ENCODE measurements at places on chromosomes 1 and 21. TPM values are rescaled to one million over a fixed set of nuclear protein-coding genes. Genes with fewer than 3 reads are reported as not detected.

DNA sequence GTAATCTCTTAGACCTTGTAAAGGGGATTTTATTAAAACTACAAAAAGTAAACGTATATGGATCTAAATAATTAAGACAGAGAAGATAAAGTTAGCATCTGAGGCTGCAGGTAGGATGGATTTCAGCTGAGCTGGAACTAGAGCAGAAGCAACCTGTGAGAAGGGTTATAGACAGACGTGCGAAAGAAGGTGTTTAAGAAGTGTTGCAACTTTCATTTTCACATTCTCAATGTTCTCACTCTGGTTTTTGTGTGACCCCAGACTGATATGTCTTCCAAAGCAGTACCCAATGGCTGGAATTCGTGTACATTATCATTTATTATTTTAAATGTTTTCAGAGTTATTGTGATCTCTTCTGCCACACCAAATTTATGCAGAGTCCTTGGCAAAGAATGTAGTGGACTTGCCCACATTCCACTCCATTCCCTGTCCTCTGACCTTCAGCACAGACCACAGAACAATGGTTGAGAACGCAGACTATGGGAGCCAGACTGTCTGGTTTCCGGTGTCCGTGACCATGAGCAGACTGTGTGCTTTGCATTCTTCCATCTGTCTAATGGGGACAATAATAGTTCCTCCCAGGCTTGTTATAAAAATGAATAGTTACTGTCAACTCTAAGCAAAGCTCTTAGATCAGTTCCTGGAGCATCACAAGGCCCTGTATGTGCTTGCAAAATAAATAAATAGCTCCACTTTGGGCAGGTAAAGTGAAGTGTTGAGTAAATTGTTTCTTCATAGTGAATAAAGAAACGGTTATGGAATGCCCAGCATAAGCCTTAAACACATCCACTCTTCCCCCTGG lies 140.6 kb upstream of the SAMSN1 start:
- DNase-seq = no peak

IL20 gene
- not detected for total RNA-seq

DNA sequence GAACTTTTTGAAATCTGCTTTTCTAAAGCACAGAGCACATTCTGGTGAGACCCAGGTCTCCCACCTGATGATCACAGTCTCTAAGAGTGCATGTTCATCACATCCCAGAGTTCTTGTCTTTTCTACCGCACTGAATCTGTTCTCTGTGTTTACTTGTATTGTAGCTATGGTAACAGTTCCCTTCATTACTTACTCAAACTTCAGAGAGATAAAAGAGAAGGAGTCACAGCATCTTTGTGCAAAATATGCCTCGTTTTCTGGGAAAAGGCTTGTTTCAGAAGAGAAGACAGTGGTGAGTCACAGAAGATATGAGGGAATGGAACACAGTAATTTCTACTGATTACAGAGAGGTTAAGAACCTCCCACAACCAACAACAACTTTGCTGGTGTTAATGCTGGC lies 580.6 kb downstream of the PLA2G4A start:
- DNase-seq = no peak

- peak; percentile 86 for DNase-seq
These were observed 12.2 kb upstream of the CLSTN1 start for GRCh38 chr1:9835758-9836631.

DNA sequence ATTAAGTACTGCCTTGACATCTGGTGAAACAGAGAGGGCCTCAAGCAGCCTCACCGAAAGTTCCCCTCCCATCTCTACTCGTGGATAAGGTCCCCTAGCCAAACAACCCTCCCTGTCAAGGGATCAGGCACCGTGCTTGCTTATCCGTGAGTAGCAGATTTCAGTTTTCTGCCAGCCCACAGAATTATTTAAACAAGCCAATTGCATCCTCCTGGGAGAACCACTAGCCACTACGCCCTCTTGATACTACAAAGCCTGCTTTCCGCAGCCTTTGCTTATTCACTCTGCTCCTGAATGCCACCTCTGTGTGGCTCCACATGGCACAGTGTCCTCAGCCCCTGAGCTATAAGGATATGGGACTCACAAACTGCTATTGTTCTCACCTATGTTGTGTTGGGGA lies 5.9 kb upstream of the TFF2 start:
- DNase-seq = no peak

GRCh38 chr1:52385376-52385775 lies 18.8 kb downstream of the ORC1 start:
- DNase-seq = no peak

OR6P1 gene
- not detected for total RNA-seq

- DNase-seq = peak; percentile 74
These were observed 57.7 kb downstream of the UBE2T start for GRCh38 chr1:202283991-202284390.

- DNase-seq = no peak
These were observed 1603.7 kb downstream of the PLA2G4A start for GRCh38 chr1:188432427-188432826.

DNA sequence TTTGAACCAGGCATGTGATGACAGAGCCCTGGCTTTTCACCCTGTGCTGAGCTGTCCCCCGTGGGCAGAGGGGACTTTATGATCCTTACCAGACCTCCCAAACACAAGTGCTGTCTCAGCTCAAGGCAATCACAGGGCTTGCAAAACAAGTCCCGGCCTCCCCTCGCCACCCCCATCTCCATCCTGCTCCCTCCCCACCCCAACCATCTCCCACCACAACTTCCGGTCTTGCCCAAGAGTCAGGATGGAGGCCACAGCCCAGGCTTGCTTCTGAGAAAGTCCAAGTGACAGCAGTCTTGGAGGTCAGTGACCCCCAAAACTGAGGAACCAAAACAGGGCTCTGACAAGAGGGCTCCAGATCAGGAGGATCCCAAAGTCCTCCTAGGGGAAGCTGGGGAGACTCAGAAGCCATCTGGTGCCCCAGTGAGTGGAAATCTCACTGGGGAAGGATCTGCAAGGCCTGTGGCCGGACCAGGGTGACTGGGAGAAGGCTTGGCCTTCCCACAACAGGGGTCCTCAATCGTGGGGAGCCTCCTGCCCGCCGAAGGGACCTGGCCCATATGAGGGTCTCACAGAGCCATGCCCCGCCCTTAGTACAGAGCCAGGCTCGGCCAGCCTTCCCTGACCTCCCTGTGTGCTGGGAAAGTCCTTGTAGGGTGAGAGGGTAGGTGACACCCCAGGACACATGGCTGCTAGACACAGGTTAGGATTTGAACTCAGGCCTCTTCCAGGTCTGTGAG lies 4.5 kb upstream of the SDC3 start:
- no peak for DNase-seq

- DNase-seq = no peak
These were observed 233.3 kb downstream of the SETD4 start for GRCh38 chr21:35827004-35827403.

DNA sequence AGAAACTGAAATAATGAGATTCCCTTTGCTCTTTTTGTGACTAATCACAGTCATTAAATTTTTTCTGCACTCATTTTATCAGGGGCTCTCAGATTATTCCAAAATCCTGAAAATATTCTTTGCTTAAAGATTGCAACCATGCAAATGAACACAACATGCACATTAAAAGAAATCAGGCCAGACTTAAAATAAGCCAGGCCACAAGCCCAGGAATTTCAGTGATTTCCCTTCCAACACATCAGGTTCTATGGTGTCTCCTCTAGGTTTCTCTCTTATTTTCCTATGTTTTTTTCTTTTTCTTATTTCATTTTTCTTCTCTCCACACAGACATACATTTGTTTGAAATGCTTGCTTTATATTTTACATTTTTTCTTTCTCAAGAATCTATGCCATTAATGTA lies 65.3 kb downstream of the NIBAN1 start:
- DNase-seq = no peak

ABCD3 gene
- total RNA-seq = 22.2 TPM

- DNase-seq = no peak
These were observed 14.5 kb downstream of the CD247 start for GRCh38 chr1:167503626-167504466.

FAM72C gene
- not detected for total RNA-seq

- no peak for DNase-seq
These were observed 214.1 kb upstream of the USP24 start for GRCh38 chr1:55428944-55429931.

GRCh38 chr1:114075546-114076242 lies 78.0 kb downstream of the SYT6 start:
- DNase-seq = no peak

DNA sequence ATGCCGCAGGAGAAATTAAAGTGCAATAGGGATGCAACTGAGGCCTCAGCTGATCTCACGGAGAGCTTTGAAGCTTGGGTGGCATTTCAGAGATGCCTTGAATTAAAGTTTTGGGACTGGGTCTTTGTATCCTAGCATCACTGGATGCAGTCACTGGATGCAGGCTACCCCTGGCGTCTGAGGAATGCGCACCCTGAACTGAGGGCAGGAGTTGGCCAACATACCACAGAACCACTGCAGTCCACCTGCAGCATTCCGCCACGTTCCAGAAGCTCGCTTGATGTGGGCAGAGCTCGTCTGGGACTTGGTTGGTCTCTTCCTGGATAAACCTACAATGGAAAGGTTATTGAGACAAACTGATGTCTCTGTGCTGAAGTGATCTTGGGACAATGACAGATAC lies 34.1 kb upstream of the IGSF5 start:
- DNase-seq = no peak

- DNase-seq = no peak
These were observed 53.4 kb downstream of the MIER1 start for GRCh38 chr1:66978201-66978600.

ARID1A gene
- total RNA-seq = 41.9 TPM

GRCh38 chr1:198436276-198436675 lies 104.2 kb downstream of the ATP6V1G3 start:
- no peak for DNase-seq

DNA sequence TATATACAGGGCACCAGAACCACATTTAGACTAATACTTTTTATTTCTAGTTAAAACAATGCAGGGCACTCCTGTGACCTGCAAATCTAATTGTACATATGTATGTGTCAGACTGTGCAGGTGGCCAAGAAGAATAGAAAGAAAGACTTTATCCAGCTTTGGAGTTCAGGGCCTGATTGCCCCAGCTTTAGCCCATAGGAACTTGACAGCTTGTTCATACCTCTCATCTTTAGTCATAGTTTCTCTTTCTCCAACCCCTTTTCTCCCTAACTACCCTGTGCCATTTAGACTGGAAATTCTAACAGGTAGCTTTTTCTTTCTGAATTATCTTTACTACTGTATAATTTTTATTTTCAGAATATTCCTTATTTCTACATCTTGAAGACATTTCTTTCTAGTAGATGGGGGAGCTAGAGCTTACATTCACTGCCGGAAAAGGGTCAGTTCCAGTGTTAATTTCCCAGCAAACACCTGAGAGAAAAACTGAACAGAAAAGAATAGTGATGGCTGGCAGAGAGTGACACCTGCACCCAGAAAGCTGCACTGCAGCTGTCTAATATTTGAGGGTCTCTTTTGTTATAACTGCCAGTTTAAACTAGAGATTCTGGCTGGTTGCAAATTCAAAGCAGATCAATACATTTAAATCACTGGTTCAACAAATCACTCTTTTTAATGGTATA lies 8.4 kb downstream of the YBX1 start:
- no peak for DNase-seq

DNA sequence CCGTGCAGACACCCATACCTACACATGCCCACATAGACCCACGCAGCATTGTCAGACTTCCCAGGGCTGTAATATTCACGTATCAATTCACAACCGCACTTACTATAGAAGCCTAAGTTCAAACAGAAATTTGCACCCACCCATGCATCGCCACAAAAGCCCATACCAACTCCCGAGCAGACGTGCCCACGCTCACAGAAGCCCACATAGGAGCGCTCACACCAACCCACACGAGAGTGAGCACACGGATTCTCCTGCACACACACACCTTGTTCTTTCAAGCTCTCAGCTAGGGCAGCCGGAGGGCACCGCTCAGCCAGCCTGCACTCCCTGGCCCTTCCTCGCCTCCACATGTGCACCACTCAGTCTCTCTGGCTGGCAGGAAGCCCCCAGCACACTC lies 4.6 kb downstream of the MFAP2 start:
- no peak for DNase-seq

GRCh38 chr1:96912248-96912647 lies 190.7 kb downstream of the PTBP2 start:
- no peak for DNase-seq

GRCh38 chr1:78676993-78677392 lies 27.4 kb downstream of the IFI44 start:
- no peak for DNase-seq

DNA sequence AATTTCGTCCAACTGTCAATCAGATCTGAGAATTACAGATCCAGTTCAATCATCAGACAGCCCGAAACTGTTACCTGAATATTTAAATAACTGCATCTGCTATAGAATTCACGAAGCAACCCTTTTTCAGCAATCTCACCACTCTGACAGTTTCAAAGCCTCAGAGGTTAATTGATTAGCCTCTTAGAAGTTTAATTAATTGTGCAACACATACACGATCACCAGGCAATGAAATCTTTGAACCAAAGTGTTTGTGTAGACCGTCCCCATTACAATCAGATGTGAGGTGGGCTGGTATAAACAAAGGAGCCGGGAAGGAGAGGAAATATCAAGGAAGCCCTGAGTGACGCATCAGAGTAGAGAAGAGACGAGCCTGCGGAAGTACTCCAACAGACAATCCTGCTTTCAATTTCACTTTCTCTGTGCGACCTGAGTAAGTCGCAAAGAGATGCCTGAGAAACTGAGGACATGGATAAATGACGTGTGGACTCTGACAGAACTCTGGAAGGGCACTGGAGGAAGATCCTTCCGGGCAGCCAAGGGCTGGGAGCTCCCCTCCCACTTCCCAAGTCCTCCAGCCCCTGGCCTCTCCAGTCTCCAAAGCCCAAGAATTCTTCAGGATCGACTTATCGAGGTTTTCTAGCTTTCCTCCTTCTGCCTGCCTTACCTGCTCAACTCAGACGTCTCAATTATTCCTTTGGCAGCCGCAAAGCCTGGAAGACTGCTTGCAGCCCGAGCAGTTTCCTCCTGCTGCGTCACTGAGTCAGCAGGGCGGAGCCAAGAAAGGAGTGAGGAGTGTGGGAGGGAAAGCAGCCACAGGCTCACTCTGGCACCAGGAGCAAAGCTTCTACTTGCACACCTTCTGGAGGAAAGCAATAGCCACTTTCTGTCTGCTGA lies at the start of gene RNASEL:
TSS of gene RNASEL (minus strand) at position 757 of the 897 bp plus-strand sequence. CDS start 2,450 bp downstream, outside the sequence.
- peak; percentile 78 for DNase-seq
